ENCODE measurements at places on chromosomes 5 and 9. TPM values are rescaled to one million over a fixed set of nuclear protein-coding genes. Genes with fewer than 3 reads are reported as not detected.

GRCh38 chr9:104367507-104367906 lies 136.6 kb upstream of the OR13F1 start:
- no peaks in the 10 kb centered on the region for H3K36me3 ChIP-seq
- no peaks in the 10 kb centered on the region for H3K27me3 ChIP-seq
- no peak overlapping the region for H3K4me3 ChIP-seq
- no peak overlapping the region for H3K27ac ChIP-seq
- no peaks in the 10 kb centered on the region for H3K4me1 ChIP-seq

GRCh38 chr9:3237121-3237520 lies 288.7 kb downstream of the RFX3 start:
- peaks cover 21% of the 10 kb centered on the region for H3K4me1 ChIP-seq
- H3K4me3 ChIP-seq, result no peak overlapping the region
- no peaks in the 10 kb centered on the region for H3K27me3 ChIP-seq
- DNase-seq, result no peak
- H3K27ac ChIP-seq, result peak overlapping the region; percentile 3
- H3K36me3 ChIP-seq, result no peaks in the 10 kb centered on the region

DNA sequence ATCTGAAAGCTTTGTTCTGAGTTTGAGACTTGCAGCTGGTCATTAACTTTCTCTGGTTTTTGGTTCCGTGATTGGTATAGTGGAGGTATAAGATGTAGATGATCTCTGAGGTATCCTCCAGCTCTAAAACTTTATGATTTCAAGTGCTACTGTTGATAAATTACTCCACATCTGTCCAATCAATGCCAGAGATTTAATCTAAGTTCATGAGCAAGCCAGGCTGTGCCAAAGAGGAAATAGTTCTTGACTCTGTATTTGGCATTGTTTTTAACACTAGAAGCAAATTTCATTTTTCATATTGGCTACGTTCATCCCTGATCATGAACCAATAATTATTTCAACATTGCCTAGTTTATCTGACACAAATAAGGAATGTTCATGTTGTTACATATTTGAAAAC lies 28.5 kb upstream of the CHD1 start:
- no peaks in the 10 kb centered on the region for H3K27me3 ChIP-seq
- no peak for DNase-seq
- H3K27ac ChIP-seq, result no peak overlapping the region
- H3K4me1 ChIP-seq, result no peaks in the 10 kb centered on the region

DNA sequence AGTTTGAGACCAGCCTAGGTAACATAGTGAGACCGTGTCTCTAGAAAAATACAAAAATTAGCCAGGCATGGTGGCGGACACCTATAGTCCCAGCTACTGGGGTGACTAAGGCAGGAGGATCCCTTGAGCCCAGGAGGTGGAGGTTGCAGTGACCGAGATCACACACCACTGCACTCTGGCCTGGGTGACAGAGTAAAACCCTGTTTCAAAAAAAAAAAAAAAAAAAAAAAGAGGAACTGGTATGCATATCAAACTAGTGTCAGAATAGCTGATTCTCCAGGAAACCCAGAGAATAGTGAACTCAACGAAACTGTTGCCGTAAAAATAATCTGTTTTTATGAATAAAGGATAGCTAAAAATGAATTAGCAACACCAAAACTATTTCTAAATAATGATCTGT lies 126.6 kb upstream of the BASP1 start:
- no peaks in the 10 kb centered on the region for H3K27me3 ChIP-seq
- no peak overlapping the region for H3K27ac ChIP-seq
- H3K4me1 ChIP-seq, result peaks cover 33% of the 10 kb centered on the region

- no peak overlapping the region for H3K4me3 ChIP-seq
- peaks cover 1% of the 10 kb centered on the region for H3K27me3 ChIP-seq
- no peaks in the 10 kb centered on the region for H3K36me3 ChIP-seq
- DNase-seq, result no peak
Observed at GRCh38 chr9:120045011-120045410, 535.0 kb downstream of the CDK5RAP2 start.

GRCh38 chr5:179008667-179009066 lies 13.5 kb upstream of the GRM6 start:
- no peaks in the 10 kb centered on the region for H3K4me1 ChIP-seq
- DNase-seq, result no peak
- no peak overlapping the region for H3K27ac ChIP-seq
- H3K4me3 ChIP-seq, result no peak overlapping the region
- H3K27me3 ChIP-seq, result no peaks in the 10 kb centered on the region

- peaks cover 69% of the 10 kb centered on the region for H3K4me1 ChIP-seq
- no peak for DNase-seq
- H3K36me3 ChIP-seq, result peaks cover 7% of the 10 kb centered on the region
- H3K27ac ChIP-seq, result no peak overlapping the region
- no peaks in the 10 kb centered on the region for H3K27me3 ChIP-seq
- no peak overlapping the region for H3K4me3 ChIP-seq
Observed at GRCh38 chr5:133996683-133997252, 8.0 kb downstream of the VDAC1 start.

- H3K27me3 ChIP-seq, result peaks cover 52% of the 10 kb centered on the region
- H3K27ac ChIP-seq, result no peak overlapping the region
- peaks cover 8% of the 10 kb centered on the region for H3K36me3 ChIP-seq
- peaks cover 5% of the 10 kb centered on the region for H3K4me1 ChIP-seq
- DNase-seq, result no peak
- H3K4me3 ChIP-seq, result peak overlapping the region; percentile 24
Observed at GRCh38 chr5:77210964-77211690, 647 bp downstream of the PDE8B start.

DNA sequence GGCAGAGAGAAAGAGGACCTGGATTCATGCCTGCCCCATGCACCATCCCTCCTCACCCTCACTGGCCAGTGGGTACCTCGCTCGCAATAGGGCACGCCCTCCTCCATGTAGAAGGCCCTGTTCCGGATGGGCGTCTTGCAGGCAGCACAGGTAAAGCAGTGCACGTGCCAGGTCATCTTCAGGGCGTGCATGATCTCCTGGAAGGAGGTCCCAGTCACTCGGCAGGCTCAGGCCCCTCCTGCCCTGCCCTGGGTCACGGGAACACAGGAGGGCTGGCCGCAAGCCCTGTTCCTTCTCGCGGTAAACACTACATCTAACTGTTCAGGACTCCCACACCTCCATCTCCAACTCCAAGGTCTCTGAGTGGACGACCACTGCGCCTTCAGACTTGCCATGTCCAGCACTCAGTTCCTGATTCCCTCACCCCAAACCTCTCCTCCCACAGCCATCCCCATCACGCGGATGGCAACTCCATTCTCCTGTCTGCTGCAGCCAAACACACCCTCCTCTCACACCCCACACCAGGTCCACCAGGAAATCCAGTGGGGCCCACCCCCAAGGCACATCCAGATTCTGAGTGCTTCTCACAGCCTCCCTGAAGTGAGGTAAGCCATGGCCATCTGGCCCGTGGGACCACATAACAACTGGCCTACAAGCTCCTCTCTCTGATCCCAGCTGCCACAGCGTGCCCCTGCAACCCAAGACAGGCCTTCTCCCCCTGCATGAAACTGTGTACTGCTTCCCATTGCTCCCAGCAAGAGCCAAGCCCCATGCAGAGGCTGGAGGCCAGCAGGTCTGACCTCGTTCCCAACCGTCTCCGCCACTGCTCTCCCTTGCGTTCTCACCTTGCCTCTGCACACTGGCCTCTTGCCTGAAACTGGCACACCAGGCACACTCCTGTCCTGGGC lies 10.8 kb upstream of the DBN1 start:
- DNase-seq, result no peak
- peak overlapping the region; percentile 75 for H3K27ac ChIP-seq
- H3K4me1 ChIP-seq, result peaks cover 60% of the 10 kb centered on the region
- H3K27me3 ChIP-seq, result peaks cover 44% of the 10 kb centered on the region

- H3K4me3 ChIP-seq, result no peak overlapping the region
- H3K4me1 ChIP-seq, result no peaks in the 10 kb centered on the region
- H3K27me3 ChIP-seq, result no peaks in the 10 kb centered on the region
- H3K36me3 ChIP-seq, result no peaks in the 10 kb centered on the region
Observed at GRCh38 chr5:174793684-174794328, 69.4 kb downstream of the MSX2 start.

DNA sequence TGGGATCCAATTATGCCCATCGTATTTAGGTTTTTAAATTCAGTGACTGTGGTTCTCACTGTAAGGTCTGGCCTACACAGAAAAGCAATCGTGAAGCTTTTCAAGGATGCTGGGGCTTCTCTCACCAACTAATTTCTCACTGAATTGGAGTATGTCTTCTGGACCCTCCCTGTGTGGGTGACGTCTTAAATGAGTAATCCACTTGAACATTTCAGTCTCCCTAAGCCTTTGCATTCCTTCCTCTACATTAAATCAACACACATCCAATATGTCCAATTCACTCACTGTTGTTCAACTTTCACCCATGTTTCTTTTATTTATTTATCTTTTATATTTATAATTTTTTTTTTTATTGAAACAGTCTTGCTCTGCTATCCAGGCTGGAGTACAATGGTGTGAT lies 12.5 kb upstream of the BTF3 start:
- DNase-seq, result no peak
- H3K27ac ChIP-seq, result no peak overlapping the region
- no peak overlapping the region for H3K4me3 ChIP-seq
- H3K36me3 ChIP-seq, result no peaks in the 10 kb centered on the region

- no peaks in the 10 kb centered on the region for H3K36me3 ChIP-seq
- DNase-seq, result no peak
- no peak overlapping the region for H3K27ac ChIP-seq
- H3K27me3 ChIP-seq, result peaks cover 13% of the 10 kb centered on the region
- no peaks in the 10 kb centered on the region for H3K4me1 ChIP-seq
- no peak overlapping the region for H3K4me3 ChIP-seq
Observed at GRCh38 chr5:56656846-56657726, 158.3 kb upstream of the MAP3K1 start.

GRCh38 chr5:73311291-73312110 lies 137.1 kb downstream of the FOXD1 start:
- no peaks in the 10 kb centered on the region for H3K27me3 ChIP-seq
- peak overlapping the region; percentile 79 for H3K4me3 ChIP-seq
- peak; percentile 83 for DNase-seq
- no peaks in the 10 kb centered on the region for H3K36me3 ChIP-seq
- H3K4me1 ChIP-seq, result peaks cover 55% of the 10 kb centered on the region

- DNase-seq, result no peak
- H3K4me1 ChIP-seq, result peaks cover 7% of the 10 kb centered on the region
- H3K27me3 ChIP-seq, result no peaks in the 10 kb centered on the region
- H3K36me3 ChIP-seq, result no peaks in the 10 kb centered on the region
Observed at GRCh38 chr9:106693558-106693957, 169.4 kb upstream of the ZNF462 start.

DNA sequence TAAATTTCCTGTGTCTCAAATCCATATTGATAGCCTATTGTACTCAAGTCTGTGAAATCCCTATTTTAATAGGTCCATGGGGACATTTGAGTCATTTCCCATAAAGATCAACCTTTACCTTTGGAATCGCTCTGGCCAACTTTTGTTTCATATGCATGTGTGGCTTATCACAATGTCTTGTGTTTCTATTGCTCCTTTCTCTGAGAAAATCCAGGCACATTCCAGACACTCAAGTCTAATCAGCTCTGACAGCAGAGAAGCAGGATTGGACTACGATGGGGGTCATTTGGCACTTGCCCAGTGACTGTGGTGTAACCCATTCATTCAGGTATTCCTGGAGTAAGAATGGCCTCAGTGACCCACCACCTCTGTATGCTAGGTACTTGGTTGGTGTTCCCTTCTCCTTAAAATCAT lies 48.4 kb downstream of the ACTBL2 start:
- no peaks in the 10 kb centered on the region for H3K36me3 ChIP-seq
- H3K27ac ChIP-seq, result no peak overlapping the region
- peaks cover 6% of the 10 kb centered on the region for H3K27me3 ChIP-seq
- no peak for DNase-seq
- H3K4me3 ChIP-seq, result no peak overlapping the region

DNA sequence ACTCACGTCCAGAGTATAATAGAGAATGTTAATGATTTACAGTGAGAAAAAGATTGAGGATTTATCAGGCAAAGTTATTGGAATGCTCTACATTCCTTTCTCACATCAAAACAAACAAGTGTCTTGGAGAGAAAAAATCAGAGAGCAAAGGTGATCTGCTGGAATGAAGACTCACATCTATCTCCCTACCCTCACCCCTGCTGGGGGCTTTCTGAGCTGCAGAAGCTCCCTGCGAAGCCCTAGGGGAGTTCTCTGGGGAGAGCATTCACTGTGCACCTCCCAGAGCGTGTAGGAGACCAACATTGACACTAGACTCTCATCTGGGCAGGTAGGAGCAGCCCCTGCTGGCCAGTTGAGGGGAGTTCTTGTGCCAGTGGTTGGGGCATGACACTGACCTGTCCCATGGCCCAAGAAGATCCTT lies 76.6 kb upstream of the ADAMTS16 start:
- no peak overlapping the region for H3K4me3 ChIP-seq
- H3K36me3 ChIP-seq, result no peaks in the 10 kb centered on the region
- H3K27me3 ChIP-seq, result peaks cover 10% of the 10 kb centered on the region
- H3K4me1 ChIP-seq, result no peaks in the 10 kb centered on the region
- no peak overlapping the region for H3K27ac ChIP-seq
- DNase-seq, result no peak

DNA sequence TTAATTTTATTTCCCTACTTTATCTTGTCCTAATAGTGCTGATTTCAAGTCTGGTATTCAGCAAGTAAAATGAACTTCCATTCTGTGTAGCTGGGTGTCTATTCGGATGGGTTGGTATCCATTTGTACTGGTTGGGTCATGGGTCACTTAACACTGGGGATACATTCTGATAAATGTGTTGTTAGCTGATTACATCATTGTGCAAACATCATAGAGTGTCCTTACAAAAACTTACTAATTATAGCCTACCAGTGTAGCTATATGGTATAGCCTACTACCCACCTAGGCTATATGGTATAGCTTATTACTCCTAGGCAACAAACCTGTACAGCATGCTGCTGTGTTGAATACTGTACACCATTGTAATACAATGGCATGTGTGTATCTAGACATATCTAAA lies 1373.7 kb upstream of the DMAC1 start:
- no peak overlapping the region for H3K27ac ChIP-seq
- H3K36me3 ChIP-seq, result no peaks in the 10 kb centered on the region
- no peak for DNase-seq
- H3K27me3 ChIP-seq, result no peaks in the 10 kb centered on the region
- H3K4me1 ChIP-seq, result no peaks in the 10 kb centered on the region

DNA sequence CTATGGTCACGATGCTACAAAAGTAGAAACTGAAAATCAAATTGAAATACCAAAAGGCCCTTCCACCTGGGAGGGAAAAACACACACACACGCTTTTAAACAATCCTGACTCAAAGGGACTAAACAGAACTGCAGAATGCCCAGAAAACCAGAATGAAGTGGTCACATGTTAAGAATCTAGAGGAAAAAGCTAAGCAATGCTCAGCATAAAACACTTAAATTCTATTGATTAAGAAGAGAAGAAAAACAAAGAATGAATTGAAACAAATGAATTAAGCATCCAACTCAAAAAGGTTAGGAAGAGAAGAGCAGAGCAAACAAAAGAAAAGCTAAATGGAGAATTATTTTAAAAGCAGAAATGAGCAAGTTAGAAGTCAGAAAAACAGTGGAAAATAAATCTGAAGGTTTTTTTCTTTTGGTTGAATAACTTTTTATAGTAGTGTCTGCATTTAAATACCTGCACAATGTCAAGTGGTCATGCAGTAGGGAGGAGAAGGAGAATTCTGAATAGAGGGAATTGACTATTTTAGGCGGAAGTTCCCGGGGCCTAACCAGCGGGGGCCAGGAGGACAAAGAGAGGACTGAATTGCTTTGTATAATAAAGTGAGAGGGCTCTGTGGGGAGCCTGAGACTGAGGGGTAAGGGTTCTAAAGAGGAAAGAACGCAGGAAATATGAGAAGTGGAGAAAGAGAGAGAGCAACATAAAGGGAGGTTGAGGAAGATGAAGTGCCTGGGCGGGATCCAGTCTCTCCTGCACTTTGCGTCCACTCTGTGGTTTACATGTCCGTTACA lies 146.8 kb downstream of the ATPSCKMT start:
- peaks cover 13% of the 10 kb centered on the region for H3K4me1 ChIP-seq
- H3K27ac ChIP-seq, result no peak overlapping the region
- peaks cover 3% of the 10 kb centered on the region for H3K27me3 ChIP-seq
- H3K36me3 ChIP-seq, result peaks cover 20% of the 10 kb centered on the region
- H3K4me3 ChIP-seq, result no peak overlapping the region

Gene PDE6A
- total RNA-seq, result not detected

Gene OMD
- not detected for total RNA-seq

Gene RNF183
- total RNA-seq, result not detected

Gene C1QTNF2
- total RNA-seq, result 0.53 TPM

Gene PIP5KL1
- 2.1 TPM for total RNA-seq
